ENCODE measurements at places on chromosomes 7 and 10.

GRCh38 chr10:65125212-65125611 lies 1604.0 kb downstream of the REEP3 start:
- H3K4me1 ChIP-seq, result no peaks in the 10 kb centered on the region
- no peak overlapping the region for H3K27ac ChIP-seq
- H3K4me3 ChIP-seq, result no peak overlapping the region
- H3K27me3 ChIP-seq, result no peaks in the 10 kb centered on the region
- DNase-seq, result no peak

DNA sequence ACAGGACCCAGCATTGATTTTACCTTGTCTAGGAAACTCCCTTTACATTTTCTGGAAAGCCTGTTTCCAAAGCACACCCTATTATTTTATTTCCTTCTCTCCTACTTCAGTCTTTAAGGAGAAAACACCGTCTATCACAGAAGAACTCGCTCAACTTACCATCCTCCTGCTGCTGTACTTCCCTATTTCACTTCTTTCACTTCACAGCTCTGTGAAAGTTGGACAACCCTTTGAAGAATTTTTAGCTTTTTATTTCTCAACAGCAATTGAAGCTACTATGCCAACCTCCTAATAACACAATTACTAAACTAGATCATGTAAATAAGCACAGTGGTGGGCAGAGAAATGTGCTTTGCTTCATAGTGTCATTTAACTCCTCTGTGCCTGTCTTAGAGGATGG lies 166.5 kb downstream of the TFEC start:
- no peak overlapping the region for H3K27ac ChIP-seq
- H3K4me3 ChIP-seq, result no peak overlapping the region
- H3K4me1 ChIP-seq, result no peaks in the 10 kb centered on the region

GRCh38 chr10:49290607-49291006 lies 8.4 kb upstream of the C10orf71 start:
- H3K27ac ChIP-seq, result no peak overlapping the region
- no peaks in the 10 kb centered on the region for H3K27me3 ChIP-seq
- no peaks in the 10 kb centered on the region for H3K36me3 ChIP-seq
- no peak overlapping the region for H3K4me3 ChIP-seq
- H3K4me1 ChIP-seq, result peaks cover 36% of the 10 kb centered on the region
- DNase-seq, result no peak

DNA sequence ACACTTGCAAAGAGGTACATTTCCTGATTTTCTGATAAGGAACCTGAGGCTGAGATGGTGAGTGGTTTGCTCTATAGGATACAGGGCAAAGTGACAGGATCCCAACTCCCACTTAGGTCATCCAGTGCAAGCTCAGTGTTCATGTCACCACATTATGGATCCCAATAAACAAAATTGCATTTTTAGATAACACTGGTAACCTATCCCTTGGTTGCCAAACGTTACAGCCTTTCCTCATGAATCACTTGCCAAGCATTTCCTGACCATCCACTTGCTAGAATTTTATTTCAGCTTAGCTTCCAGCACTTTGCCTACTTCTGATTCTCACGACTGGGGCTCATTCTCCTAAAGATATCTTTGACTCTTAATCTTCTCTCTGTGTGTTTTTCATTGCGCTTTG lies 131.4 kb upstream of the ODAD2 start:
- no peaks in the 10 kb centered on the region for H3K27me3 ChIP-seq
- no peak overlapping the region for H3K4me3 ChIP-seq
- no peaks in the 10 kb centered on the region for H3K36me3 ChIP-seq
- H3K4me1 ChIP-seq, result no peaks in the 10 kb centered on the region
- no peak overlapping the region for H3K27ac ChIP-seq

Measured in heart right ventricle (tissue), 16 donors.